Urinary bladder (tissue), 4 donors: ENCODE measurements at places on chromosomes 5 and 9. TPM values are rescaled to one million over a fixed set of nuclear protein-coding genes. Genes with fewer than 3 reads are reported as not detected.

ORM2 gene
- not detected for total RNA-seq

GAS1 gene
- 52.8 TPM for total RNA-seq

IFNK gene
- total RNA-seq, result not detected

GRIA1 gene
- total RNA-seq, result 3.0 TPM

LCN2 gene
- total RNA-seq, result 1.9 TPM

ADGRD2 gene
- not detected for total RNA-seq

FNIP1 gene
- 71.7 TPM for total RNA-seq

IRGM gene
- total RNA-seq, result not detected

SPAAR gene
- not detected for total RNA-seq

CYSTM1 gene
- total RNA-seq, result 7.8 TPM

PARP8 gene
- 25.9 TPM for total RNA-seq

SLC25A2 gene
- 0.69 TPM for total RNA-seq

ENC1 gene
- total RNA-seq, result 75.4 TPM
